ENCODE measurements at places on chromosomes 6 and 20.

- no peak overlapping the region for H3K4me3 ChIP-seq
- DNase-seq = no peak
- H3K27me3 ChIP-seq = peaks cover 13% of the 10 kb centered on the region
- H3K27ac ChIP-seq = no peak overlapping the region
Observed at GRCh38 chr6:136191606-136192312, 58.4 kb downstream of the MTFR2 start.

- H3K27ac ChIP-seq = no peak overlapping the region
- H3K27me3 ChIP-seq = peaks cover 3% of the 10 kb centered on the region
- no peaks in the 10 kb centered on the region for H3K4me1 ChIP-seq
- DNase-seq = no peak
Observed at GRCh38 chr6:45710304-45710821, 305.3 kb downstream of the CLIC5 start.

DNA sequence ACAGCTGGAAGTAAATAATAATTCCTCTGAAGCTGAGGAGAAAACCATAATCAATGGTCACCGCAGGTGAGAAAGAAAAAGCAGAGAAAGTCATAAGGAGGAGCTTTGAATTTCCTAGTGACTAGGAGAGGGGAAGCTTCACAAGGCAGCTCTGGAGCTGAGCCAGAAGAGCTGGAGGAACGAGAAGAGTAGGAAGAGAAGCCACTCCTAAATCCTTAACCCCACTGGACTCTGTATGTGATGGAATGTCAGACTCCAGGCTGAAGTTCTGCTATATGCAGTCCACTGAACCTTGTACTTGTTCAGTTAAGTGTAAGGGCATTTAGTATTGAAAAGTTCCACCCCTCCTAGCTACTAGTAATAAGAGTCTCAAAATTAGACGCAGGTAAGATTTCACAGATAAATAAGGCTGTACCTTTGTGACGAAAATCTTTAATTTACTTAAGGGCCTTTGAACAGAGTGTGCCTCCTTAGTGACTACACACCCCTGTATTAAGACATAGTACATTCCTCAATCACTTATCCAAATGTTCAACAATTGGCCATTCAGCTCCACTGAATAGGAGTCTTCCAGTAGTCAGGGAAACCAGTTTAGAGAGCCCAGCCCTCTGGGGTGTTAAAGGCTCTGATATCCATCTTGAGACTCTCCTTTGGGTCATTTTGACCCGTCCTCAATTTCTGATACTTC lies 71.4 kb upstream of the UFL1 start:
- no peaks in the 10 kb centered on the region for H3K27me3 ChIP-seq
- H3K27ac ChIP-seq = no peak overlapping the region
- no peaks in the 10 kb centered on the region for H3K36me3 ChIP-seq
- DNase-seq = no peak
- H3K4me3 ChIP-seq = no peak overlapping the region
- no peaks in the 10 kb centered on the region for H3K4me1 ChIP-seq

DNA sequence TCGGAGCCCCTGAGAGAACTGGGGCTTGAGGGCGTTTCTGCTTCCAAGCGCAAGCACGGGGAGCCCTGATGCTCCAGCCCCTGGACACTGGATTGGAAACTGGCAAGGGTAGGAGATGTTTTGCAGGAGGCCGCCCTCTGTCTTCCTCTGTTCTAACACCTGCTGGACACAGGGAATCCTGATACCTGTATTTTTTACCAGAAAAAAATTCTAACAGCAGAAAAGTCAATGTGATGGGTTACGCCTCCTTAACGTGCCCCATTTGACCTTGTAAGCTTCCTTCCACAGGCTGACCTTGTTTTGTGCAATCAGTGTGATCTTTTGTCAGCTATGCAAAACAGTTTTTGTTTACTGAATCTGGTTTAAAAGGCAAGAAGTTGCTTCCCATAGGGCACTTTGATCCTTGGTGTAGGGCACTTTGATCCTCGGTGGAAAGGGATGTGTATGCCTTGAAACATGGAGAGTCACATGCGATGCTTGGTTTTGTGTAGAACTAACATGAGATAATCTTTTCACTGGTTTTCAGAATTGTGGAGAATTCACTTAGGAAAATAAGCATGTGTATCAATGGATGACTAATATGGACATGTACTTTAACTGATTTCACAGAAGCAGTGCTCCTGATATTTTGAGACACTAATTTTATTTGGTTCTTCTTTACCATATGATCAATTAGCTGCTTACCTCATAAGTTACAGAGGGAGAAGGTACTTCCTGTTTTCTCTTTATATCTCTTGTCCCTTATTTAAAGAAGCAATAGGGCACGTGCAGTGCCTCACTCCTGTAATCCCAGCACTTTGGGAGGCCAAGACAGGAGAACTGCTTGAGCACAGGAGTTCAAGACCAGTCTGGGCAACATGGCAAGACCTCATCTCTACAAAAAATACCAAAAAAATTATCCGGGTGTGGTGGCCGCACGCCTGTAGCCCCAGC lies 59.9 kb upstream of the MAP3K4 start:
- DNase-seq = no peak
- H3K27me3 ChIP-seq = peaks cover 22% of the 10 kb centered on the region
- no peak overlapping the region for H3K27ac ChIP-seq
- H3K36me3 ChIP-seq = no peaks in the 10 kb centered on the region
- no peak overlapping the region for H3K4me3 ChIP-seq
- peaks cover 9% of the 10 kb centered on the region for H3K4me1 ChIP-seq

DNA sequence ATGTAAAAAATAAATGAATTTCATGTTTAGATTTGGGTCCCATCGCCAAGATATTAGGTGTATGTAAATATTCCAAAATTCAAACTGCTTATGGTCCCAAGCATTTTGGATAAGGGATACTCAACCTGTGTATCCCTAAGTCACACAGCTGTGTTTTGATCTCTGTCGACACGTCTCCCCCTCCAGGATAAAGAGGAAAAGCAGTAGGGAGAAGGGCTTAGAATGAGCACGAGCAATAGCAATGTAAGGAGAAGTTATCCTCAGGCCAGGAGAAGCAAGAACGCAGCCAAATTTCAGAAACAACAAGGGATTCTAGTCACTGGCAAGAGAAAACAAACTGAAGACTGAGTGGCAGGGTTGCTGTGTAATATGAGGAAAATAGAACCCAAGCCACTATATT lies 181.2 kb downstream of the AIG1 start:
- no peak overlapping the region for H3K4me3 ChIP-seq
- no peaks in the 10 kb centered on the region for H3K36me3 ChIP-seq
- no peak overlapping the region for H3K27ac ChIP-seq
- no peak for DNase-seq
- H3K27me3 ChIP-seq = no peaks in the 10 kb centered on the region

GRCh38 chr6:114638341-114638740 lies 295.5 kb upstream of the HS3ST5 start:
- H3K4me3 ChIP-seq = no peak overlapping the region
- no peak for DNase-seq
- no peak overlapping the region for H3K27ac ChIP-seq
- H3K27me3 ChIP-seq = no peaks in the 10 kb centered on the region

- DNase-seq = no peak
- no peak overlapping the region for H3K27ac ChIP-seq
- no peaks in the 10 kb centered on the region for H3K4me1 ChIP-seq
Observed at GRCh38 chr6:39947611-39948068, 13.4 kb upstream of the MOCS1 start.

DNA sequence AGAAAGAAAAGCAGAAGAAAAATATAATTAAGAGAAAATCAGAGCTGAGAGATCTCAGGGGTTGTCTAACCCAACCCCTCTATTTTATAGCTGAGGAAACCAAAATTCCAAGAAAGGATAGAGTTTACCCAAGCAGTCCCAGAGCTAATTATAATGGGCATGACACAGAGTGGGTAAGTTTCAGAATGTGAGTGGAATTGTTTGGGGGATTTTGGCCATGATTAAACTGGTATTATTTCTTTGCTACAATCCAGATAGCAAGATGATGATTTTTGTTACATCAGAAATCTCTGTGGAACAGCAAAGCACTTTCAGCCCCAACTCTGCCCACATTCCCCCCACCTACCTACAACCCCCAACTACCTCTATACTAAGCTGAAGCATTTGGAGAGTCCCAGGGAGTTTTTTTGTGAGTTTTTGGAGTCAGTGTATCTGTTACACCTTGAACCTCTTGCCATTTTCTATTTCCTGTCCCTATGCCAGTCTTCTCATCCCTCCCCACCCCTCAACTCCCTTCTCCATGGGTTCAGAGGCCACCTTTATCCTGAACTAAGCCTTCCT lies 24.7 kb downstream of the POFUT1 start:
- no peak for DNase-seq
- H3K4me1 ChIP-seq = peaks cover 8% of the 10 kb centered on the region
- H3K4me3 ChIP-seq = no peak overlapping the region
- H3K36me3 ChIP-seq = peaks cover 5% of the 10 kb centered on the region
- H3K27ac ChIP-seq = peak overlapping the region; percentile 80
- H3K27me3 ChIP-seq = no peaks in the 10 kb centered on the region

- H3K27me3 ChIP-seq = no peaks in the 10 kb centered on the region
- no peaks in the 10 kb centered on the region for H3K36me3 ChIP-seq
- H3K4me1 ChIP-seq = no peaks in the 10 kb centered on the region
- no peak overlapping the region for H3K27ac ChIP-seq
- H3K4me3 ChIP-seq = no peak overlapping the region
- DNase-seq = no peak
Observed at GRCh38 chr6:140806431-140806830, 1326.3 kb upstream of the GJE1 start.

DNA sequence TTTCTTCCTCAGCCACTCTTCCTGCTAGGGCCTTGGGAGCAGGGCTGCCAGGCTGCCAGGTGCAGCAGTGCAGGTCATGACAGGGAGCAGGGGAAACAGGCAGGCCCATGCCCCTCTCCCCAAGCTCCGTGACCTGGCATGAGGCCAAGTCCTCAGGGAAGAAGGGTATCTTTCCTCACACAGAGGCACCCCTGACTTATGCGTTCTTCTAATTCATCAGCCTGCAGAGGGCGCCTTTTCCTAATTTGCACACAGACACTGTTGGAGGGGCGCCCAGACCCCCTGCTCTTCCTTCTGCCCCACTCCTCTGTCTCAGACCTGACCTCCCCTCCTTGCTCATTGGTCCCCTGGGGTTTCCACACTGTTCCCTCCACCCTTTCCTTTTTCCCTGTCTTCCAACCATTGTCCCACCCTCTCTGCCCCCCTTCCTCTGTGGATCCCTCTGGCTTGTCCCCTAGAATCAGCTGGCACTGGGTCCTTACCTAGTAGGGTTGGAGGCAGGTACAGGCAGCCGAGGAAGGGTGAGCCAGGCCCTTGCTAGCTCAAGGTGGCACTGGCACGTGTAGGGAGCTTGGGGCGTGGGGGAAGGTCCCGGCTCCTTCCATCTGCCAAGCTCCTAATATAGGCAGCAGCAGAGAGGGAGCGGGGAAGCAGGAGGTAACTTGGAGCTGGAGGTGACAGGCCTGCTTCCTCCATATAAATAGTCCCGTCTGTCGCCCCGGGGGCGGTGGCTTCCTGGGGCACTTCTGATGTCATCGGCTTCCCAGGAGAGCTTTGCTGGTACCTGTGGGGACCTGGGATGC lies 154.9 kb upstream of the MLN start:
- H3K27ac ChIP-seq = no peak overlapping the region
- peaks cover 38% of the 10 kb centered on the region for H3K27me3 ChIP-seq
- H3K4me1 ChIP-seq = no peaks in the 10 kb centered on the region
- H3K36me3 ChIP-seq = no peaks in the 10 kb centered on the region

DNA sequence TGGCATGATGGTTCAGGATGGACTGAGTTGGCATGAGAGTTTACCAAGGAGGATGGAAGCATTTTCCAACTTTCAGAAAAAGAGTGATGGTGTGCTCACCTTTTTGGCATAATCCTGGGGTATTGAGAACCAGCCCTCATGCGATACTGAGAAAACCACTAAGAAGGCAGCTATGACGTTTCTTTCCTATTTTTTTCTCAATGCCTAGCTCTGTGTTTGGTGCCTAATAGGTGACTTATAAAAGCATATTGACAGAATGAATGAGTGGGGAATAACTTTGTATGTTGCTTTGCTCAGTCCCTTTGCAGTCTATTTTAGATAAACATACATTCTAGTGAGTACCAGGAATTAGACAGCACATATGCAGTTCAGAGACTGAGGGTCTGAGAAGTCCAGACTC lies 816.3 kb downstream of the DHX35 start:
- DNase-seq = no peak
- no peak overlapping the region for H3K27ac ChIP-seq
- no peak overlapping the region for H3K4me3 ChIP-seq

DNA sequence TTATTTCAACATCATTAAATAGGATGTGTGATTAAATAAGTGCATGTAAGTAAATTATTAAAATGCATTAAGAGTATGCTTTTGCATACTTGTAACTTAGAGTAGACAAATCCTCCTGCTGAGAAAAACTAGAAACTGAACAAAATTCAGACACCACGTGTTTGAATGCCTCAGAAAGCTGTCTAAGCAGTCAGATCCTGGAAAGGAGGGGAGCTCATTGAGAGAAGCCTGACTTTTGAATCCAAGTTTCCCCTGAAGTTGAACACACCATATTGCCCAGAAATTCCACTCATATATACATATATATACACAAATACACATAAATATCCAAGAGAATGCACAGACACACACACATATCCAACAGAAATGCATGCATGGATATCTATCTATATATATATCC lies 190.0 kb upstream of the BMP2 start:
- no peak overlapping the region for H3K4me3 ChIP-seq
- H3K27me3 ChIP-seq = no peaks in the 10 kb centered on the region
- no peak overlapping the region for H3K27ac ChIP-seq
- no peaks in the 10 kb centered on the region for H3K4me1 ChIP-seq

- no peaks in the 10 kb centered on the region for H3K4me1 ChIP-seq
- H3K27me3 ChIP-seq = no peaks in the 10 kb centered on the region
- no peak overlapping the region for H3K4me3 ChIP-seq
- DNase-seq = no peak
- H3K27ac ChIP-seq = no peak overlapping the region
- H3K36me3 ChIP-seq = peaks cover 3% of the 10 kb centered on the region
Observed at GRCh38 chr6:116221067-116221466, 32.8 kb downstream of the TSPYL4 start.

DNA sequence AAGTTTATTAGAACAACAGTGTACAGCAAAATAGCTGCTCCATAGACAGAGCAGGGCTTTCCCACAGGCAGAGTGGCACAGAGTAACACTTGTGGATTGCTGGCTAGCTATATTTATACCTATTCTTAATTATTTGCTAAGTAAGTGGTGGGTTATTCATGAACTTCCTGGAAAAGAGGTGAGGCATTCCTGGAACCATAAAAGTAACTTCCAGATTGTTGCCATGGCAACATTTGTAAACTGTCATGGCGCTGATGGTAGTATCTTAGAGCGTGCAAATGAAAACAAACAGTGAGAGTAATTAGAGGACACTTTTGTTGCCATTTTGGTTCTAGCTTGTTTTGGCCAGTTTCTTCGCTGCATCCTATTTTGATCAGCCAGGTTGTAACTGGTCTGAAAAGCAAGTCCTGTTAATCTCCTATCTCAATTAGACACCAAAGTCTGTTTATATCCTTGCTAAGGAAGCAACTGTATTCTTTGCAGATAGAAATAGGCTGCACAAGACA lies 23.9 kb downstream of the DEFB114 start:
- H3K27ac ChIP-seq = no peak overlapping the region
- DNase-seq = no peak
- no peaks in the 10 kb centered on the region for H3K36me3 ChIP-seq
- no peaks in the 10 kb centered on the region for H3K27me3 ChIP-seq
